NCI-H2029 treated with DMSO at 0.1 percent for 48 hours (cell line): ENCODE measurements at places on chromosomes 7 and 10.

DNA sequence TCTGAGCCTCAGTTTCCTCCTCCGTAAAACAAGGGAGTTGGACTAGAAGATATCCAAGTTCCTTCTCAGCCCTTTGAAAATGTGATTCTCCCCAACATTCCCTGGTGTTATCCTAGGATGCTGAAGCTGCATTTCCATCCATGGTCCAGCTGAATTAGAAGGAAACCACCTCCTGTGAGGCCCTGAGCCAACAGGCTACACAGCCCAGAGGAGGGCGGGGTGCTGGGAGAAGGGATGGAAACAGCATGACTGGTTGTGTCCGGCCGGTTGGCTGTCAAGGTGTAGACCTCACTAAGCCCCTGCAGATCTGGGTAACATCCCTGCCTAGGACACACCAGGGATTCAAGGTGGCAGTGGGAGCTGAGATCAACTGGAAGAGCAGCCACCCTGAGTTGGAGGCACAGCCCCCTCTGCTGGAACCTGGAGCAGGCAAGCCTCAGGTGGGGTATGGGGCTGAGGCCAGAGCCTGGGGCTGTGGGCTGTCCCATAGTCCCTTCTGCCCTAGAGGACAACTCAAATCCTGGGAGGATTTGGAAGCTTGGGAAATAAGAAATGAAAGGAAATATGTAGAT, 72.0 kb downstream of the PAX2 start:
- no peak for DNase-seq

GRCh38 chr7:449324-450019, 70.2 kb downstream of the PDGFA start:
- no peak for DNase-seq

- DNase-seq = no peak
Observed at GRCh38 chr7:126702242-126703016, 550.3 kb downstream of the GRM8 start.

DNA sequence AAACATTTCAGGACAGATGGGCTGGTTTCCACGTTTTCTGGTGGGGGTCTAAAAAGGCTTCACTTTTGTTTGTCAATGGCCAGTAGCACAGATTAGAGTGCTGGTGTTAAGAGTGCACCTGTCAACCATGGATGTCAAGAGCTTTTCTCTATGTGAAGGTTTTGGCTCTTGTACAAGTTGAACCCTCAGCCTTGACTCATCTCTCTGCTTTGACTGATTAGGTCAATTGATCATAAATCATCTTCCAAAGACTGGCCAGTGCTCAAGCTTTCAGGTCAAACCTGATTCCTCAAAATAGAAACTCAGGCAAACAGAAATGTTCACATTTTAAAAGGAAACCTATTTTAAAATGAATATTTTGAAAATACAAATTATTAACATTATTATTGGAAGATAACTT, 59.6 kb upstream of the SP4 start:
- peak; percentile 84 for DNase-seq

DNA sequence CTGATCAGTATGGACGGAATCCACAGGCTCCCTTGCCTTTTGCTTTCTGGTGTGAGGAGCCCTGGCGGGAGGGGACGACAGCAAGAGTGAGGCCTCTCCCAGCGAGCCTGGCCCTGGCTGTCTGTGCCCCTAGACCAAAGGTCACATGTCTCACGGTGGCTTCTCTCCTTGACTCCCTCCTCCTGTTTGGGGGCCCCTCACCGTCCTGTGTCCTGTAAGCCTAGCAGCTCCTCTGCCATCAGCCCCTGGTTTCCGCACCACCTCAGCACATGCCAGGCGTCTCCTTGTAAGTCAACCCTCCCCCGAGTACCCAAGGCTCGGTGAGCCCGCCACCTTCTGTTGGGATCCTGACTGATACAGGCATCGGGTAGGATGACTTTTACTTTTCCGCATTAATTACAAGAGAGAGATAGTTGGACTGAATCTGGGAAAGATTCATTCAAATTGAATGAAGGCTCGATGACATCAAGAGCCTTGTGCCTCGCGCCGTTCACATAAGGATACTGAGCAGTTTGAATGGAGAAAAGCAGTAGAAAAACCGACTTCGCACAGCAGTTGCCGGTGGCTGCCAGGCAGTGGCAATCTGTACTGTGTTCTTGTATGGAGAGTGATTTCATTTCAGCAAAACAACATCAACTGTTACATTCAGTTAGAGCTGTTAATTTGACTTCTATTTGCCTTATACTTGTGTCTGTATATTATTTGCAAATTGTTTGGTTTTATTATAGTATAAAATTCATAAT, 119.8 kb downstream of the XRCC2 start:
- no peak for DNase-seq

DNA sequence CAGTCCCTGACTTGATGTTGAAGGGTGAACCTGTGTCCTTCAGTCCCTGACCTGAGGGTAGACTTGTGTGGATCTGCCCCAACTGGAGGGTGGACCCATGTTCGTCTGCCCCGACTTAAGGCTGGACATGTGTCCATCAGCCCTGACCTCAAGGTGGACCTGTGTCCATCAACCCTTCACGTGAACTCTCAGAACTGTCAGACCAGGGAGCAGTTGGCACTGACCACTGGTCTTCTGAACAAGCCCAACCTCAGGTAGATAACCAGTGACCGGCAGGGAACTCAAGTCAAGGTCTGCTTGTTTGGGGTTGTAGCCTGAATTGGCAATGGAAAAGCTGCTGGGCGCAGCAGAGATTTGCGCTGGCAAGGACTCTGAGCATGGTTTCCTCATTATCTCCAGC, 96.5 kb downstream of the ADCY1 start:
- DNase-seq = no peak

- DNase-seq = no peak
Observed at GRCh38 chr7:135944753-135945152, 32.4 kb downstream of the MTPN start.

GRCh38 chr7:29234438-29234837, 39.9 kb downstream of the CHN2 start:
- DNase-seq = no peak
